Stromal cell of bone marrow (primary cell): ENCODE measurements at places on chromosomes 4 and X.

DNA sequence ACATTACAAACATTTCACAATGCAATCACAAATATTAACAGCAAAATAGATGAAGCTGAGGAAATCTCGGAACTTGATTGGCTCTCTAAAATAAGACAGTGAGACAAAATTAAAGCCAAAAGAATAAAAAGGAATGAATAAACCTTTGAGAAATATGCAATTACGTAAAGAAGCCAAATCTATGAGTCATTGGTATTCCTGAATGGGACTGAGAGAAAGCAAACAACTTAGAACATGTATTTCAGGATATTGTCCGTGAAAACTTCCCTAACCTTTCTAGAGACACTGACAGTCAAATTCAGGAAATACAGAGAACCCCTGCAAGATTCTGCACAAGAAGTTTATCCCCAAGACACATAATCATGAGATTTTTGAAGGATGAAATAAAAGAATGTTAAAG, 48.4 kb upstream of the SPANXN2 start:
- DNase-seq, result no peak

DNA sequence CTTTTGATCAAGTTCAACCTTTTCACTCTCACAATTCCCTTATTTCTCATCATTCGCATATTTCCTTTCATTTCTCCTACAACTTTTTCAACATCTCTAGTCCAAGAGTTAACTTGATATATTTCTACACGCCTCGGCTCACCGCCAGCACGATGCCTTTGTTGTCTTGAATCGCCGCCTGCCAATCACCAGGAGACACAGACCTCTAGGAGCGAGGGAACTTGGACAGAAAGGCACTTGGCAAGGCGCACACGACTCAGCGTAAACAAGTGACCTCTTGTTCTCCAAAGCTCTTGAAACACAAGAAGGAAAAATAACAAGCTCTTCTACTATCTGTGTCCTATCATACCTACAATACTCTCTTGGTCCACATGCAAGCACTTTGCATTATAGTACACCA, 27.1 kb upstream of the RBMX start:
- DNase-seq, result no peak

DNA sequence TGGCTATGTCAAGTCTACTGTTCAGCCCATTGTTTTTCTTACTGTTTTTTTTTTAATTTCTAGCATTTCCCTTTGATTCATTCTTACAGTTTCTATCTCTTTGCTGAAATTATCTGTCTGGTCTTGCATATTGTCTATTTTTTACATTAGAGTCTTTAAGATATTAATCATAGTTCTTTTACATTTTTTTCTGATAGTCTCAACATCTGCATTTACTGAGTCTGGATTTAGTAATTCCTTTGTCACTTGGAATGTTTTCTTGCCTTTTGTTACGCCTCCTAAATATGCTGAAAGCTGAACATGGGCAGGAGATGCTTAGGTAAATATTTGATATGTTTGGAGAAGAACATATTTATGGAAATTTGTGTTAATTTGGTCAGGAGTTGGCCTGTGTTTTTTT, 10.4 kb downstream of the JADE3 start:
- no peak for DNase-seq

DNA sequence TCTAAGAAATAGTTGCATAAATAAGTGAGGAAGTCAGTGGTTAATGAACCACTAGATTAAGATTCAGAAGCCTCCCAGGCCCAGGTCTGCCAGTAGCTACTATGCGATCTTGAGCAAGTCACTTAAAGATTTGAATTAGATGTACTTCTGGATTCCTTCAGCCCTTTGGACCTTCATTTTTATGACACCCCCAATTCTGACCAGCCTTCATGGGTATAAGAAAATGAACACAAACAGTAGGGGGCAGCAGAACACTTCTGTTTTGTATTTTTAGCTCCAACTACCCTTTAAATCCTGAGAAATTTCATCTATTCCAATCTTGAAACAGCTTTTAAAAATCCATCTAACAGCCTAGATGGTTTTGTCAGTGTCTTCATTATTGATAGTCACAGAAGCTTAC, 19.0 kb downstream of the TMEM47 start:
- DNase-seq, result no peak

GRCh38 chr4:2250357-2251072, 8.6 kb upstream of the HAUS3 start:
- no peak for DNase-seq
